Fibroblast of the aortic adventitia (primary cell): ENCODE measurements at places on chromosomes 4 and X. TPM values are rescaled to one million over a fixed set of nuclear protein-coding genes. Genes with fewer than 3 reads are reported as not detected.

DNA sequence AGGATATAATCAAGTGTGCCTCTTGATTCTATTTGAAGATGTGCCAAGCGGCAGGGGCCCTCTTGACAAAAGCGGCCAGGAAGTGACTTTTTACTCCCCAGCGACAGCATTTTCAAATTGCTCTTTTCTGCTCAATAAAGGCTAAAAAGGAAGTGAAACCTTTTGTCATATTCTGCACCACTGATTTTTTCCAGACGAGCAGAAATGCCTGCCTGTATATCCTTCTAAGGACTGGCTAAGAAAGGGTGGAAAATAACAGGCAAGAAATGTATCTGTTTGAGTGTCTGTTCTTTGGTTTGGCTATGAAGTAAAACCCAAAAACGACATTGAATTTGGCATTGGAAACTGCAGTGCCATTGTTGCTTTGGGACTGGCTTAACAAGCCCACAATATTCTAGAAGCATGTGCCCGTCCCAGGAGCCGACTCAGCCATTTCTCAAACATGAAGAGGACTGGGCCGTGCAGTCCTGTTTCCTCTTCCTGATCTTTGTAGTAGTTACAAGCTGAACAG lies 25.4 kb downstream of the TMSB4X start:
- no peak for DNase-seq

DNA sequence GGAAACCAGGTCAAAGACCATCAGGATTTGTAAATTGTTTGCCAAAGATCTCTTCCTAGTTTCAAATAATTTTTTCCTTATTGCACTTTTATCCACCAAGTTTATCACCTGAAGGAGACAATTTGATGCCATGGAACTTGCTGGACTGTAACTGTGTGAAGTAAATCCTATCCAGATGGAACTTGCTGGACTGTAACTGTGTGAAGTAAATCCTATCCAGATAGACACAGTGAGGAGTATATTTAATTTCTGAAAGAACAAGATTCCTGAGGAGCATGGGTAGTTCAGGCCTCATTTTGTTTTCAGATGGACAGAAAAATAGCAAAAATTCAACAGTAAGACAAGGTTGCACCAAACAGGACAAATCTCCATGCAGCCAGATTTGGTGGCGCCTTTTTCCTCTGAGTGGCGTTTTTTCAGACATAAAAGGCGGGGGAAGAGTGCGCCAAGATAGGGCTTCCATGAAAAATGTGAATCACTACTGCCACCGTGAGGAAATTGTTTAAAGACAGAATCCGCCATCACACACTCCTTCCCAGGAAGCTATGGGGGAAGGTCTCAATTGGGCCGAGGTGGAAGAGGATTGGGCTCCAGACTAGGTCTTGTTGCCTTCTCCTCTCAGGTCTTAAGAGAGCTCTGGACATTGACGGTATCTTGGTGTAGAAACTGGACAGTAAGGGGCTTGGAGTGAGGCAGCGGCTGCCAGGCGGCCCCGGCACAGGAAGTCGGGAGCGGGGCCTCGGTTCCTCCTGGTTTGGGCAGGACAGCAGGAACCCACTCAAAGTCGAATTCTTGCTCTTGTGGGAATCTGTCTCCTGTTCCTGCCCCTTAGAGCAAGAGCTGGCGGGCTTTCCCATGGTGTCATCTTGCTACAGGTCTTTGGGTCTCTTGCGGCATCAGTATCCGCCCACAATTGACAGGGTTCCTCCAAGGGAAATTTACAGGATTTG lies 234.7 kb downstream of the OR13H1 start:
- peak; percentile 91 for DNase-seq

DNA sequence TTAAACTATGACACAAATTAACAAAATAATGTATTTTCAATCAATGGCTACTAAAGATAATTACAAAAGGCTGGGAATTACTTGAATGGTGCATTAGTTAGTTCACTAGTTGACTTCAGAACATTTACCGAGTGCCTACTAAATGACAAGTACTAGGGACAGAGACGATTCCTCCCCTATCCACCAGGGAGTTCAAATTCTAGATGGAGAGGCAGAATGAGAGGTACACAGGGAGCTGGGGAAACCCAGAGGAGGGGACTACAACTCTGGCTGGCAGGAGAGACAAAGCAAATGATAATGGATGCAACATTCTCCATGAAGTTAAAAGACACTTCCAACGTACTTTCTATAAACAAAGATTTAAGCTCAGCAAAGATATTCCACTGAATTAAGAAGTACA lies 43.1 kb upstream of the MCF2 start:
- DNase-seq: no peak

Gene ADAM29
- total RNA-seq: not detected in 2 replicates

- no peak for DNase-seq
These were observed 301.7 kb upstream of the CPEB2 start for GRCh38 chr4:14700544-14700943.

DNA sequence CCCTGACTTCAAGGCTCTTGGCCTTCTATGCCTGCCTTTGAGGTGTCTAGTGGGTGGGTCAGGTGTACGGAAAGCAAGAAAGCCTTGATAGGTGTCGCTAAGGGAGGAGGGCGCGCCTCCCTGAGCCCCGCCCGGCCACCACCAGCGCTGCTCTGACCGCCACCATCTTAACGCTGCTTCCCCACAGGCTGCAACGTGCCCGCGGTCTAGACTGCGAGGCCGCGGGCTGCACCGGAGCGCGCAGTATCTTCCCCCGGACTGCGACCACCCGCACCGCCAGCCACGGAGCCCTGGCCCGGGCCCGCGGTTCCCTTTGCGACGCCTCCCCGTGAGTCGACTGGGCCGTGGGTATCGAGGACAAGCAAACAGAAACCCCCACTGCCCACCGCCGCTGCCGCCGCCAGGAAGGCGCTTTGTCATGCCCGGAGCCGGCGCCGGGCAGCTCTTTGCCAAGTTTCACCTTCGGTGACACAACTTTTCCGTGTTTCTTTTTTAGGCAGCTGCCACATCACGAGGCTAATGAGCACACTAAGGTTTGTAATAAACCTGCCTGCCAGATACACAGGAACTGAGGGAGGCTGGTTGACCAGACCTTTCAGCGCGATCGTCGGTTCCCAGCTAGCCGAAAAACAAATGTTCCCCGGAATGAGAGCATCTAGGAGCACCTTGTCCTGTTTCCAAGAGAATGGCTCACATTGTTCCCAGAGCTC lies 335.8 kb upstream of the F9 start:
- peak; percentile 19 for DNase-seq

Gene ARHGEF38
- total RNA-seq: not detected in 2 replicates

GRCh38 chr4:118273642-118274041 lies 79.2 kb downstream of the PRSS12 start:
- DNase-seq: no peak

GRCh38 chr4:99362768-99363167 lies 10.2 kb upstream of the ADH1C start:
- no peak for DNase-seq
